ENCODE measurements at places on chromosomes 3 and 15. TPM values are rescaled to one million over a fixed set of nuclear protein-coding genes. Genes with fewer than 3 reads are reported as not detected.

MESP2 gene
- 0.57 TPM for polyA plus RNA-seq

UACA gene
- polyA plus RNA-seq: 31.9 TPM

GOLGA6L7 gene
- polyA plus RNA-seq: not detected

POLQ gene
- 8.2 TPM for polyA plus RNA-seq

SKOR1 gene
- polyA plus RNA-seq: 0.11 TPM

TMEM108 gene
- not detected for polyA plus RNA-seq

RASGRP1 gene
- polyA plus RNA-seq: 0.70 TPM

CILP gene
- 0.09 TPM for polyA plus RNA-seq

NTRK3 gene
- polyA plus RNA-seq: 60.8 TPM

PDZRN3 gene
- polyA plus RNA-seq: not detected

KY gene
- not detected for polyA plus RNA-seq

TUSC7 gene
- polyA plus RNA-seq: not detected

IL17RE gene
- 0.44 TPM for polyA plus RNA-seq

SI gene
- not detected for polyA plus RNA-seq

MCTP2 gene
- polyA plus RNA-seq: not detected

SLC12A1 gene
- not detected for polyA plus RNA-seq

LRRC34 gene
- polyA plus RNA-seq: not detected

SNX22 gene
- polyA plus RNA-seq: 0.91 TPM

PTH1R gene
- 0.76 TPM for polyA plus RNA-seq

CADPS gene
- not detected for polyA plus RNA-seq

GPX1 gene
- polyA plus RNA-seq: 247 TPM

MORC1 gene
- not detected for polyA plus RNA-seq

PRC1 gene
- polyA plus RNA-seq: 303 TPM

ZNF660 gene
- polyA plus RNA-seq: not detected

ETV5 gene
- 22.6 TPM for polyA plus RNA-seq

PRR20G gene
- not detected for polyA plus RNA-seq

LDHAL6B gene
- not detected for polyA plus RNA-seq

RARRES1 gene
- polyA plus RNA-seq: 8.5 TPM

STARD5 gene
- 2.1 TPM for polyA plus RNA-seq

P3H2 gene
- 48.5 TPM for polyA plus RNA-seq

PCNP gene
- polyA plus RNA-seq: 119 TPM

GP5 gene
- not detected for polyA plus RNA-seq

ECE2 gene
- not detected for polyA plus RNA-seq

ATP13A5 gene
- not detected for polyA plus RNA-seq

CFAP20DC gene
- 2.2 TPM for polyA plus RNA-seq

TRH gene
- not detected for polyA plus RNA-seq

ALS2CL gene
- polyA plus RNA-seq: 3.3 TPM

INKA1 gene
- 0.51 TPM for polyA plus RNA-seq

CHST14 gene
- 11.0 TPM for polyA plus RNA-seq

MEIS2 gene
- 8.0 TPM for polyA plus RNA-seq

AMOTL2 gene
- polyA plus RNA-seq: 40.7 TPM

C3orf85 gene
- not detected for polyA plus RNA-seq

All from A549 (cell line).